Pancreas (tissue), 10 donors: ENCODE measurements at places on chromosomes 2 and 18. TPM values are rescaled to one million over a fixed set of nuclear protein-coding genes. Genes with fewer than 3 reads are reported as not detected.

DNA sequence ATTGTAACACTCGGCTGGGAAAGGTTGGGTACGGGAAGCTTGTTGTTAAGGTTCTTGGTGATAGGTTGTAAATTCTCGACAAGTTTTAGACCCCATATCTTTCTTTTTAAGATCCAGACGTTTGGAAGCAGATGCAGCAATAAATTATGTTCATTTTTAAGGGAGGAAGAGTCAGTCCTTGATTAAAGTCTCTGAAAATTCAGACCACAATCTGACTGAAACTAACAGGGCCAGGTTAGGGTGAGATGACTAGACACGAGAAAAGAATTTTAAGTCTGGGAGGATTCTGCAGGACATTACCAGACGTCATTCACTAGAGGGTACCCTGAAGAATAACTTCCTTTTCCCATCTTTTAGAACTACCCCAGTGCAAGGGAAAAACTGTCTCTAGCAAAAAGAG, 16.1 kb downstream of the WIPF1 start:
- no peak for DNase-seq

- DNase-seq: no peak
Observed at GRCh38 chr2:29761278-29761677, 160.1 kb downstream of the ALK start.

DNA sequence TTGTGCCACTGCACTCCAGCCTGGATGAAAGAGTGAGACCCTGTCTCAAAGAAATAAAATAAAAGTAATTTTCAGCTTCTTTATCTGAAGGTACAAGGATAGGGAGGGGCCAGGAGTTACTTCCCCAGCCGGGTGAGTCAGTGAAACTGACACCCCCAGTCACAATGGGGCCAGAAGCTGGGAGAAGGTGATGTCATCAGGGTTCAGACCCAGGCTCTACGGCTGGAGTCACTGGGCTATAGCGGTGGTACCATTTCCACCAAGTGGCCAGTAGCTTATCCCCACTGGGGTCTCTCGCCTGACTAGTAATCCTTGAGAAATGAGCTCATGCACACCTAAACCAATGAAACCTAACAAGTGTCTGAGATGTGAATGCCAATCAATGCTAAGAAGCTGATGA, 107.9 kb downstream of the ALPK2 start:
- DNase-seq: no peak

DNA sequence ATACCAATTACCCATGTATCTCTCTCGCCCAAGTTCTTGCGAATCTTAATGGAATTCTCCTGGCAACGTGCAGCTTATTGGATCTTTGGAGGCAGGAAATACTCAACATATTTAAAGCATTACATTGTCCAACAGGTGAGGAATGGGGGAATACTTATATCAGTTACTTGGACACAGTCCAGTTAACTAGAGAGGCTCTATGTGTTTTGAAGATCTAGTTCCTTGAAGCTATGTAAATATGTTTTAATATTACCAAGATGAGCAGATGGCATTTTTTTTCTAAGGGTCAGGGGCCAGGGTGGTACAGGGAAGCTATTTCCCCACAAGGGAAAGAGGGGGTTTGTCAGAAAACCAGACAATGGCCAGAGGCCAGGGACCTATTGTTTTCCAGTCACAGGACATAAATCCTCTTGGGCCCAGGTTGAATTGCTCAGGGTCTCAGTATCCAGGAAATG, 26.8 kb upstream of the MC5R start:
- no peak for DNase-seq

- DNase-seq: no peak
Observed at GRCh38 chr2:215529271-215529670, 93.4 kb upstream of the FN1 start.

DNA sequence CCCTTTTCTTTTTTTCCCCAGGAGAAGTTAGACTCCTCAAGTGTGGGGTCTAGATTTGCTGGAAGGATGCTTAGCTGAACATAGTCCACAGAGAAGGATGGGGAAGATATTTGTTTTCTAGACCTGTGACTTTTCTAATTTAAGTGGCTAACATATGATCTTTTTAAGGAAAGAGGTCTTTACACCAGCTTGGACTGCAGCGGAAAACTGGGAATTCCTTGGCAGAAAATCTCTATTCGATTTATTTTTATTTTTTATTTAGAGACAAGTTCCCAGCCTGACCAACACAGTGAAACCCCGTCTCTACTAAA, 148.4 kb downstream of the MYCN start:
- no peak for DNase-seq

DNA sequence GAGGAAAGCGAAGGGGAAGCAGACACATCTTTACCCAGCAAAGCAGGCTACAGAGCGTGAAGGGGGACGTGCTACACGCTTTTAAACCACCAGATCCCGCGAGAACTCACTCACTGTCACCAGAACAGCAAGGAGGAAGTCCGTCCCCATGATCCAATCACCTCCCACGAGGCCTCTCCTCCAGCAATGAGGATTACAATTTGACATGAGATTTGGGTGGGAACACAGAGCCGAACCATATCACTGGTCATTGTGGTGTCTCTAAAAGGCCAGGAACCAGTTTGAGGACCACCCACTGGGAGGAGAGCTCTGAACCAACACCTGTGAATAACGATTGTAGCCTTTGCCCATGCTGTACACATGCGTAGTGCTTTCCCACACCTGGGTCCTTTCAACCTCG, 116.6 kb upstream of the FAM136A start:
- DNase-seq: no peak

- DNase-seq: no peak
Observed at GRCh38 chr2:15633971-15634346, 42.3 kb downstream of the DDX1 start.

DNA sequence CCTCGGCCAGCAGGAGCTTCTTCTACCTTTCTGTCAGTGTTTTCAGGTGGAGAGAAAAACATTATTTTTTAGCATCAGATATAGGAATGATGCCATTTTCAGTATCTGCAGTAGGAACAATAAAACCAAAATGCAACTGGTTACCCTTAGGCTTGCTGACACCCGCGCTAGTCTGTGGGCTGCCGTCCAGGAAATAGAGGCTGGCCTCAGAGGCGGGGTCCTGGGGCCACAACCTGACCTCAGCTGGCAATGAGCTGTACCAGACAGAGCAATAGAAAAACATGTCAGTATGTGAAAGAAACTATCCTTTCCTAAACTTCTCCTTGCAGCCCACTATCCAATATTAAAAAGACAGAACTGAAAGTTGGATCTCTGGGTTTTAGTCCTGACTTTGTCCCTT, 4.6 kb upstream of the ST6GAL2 start:
- DNase-seq: no peak

GRCh38 chr2:16644221-16644925, 21.3 kb downstream of the CYRIA start:
- no peak for DNase-seq

DNA sequence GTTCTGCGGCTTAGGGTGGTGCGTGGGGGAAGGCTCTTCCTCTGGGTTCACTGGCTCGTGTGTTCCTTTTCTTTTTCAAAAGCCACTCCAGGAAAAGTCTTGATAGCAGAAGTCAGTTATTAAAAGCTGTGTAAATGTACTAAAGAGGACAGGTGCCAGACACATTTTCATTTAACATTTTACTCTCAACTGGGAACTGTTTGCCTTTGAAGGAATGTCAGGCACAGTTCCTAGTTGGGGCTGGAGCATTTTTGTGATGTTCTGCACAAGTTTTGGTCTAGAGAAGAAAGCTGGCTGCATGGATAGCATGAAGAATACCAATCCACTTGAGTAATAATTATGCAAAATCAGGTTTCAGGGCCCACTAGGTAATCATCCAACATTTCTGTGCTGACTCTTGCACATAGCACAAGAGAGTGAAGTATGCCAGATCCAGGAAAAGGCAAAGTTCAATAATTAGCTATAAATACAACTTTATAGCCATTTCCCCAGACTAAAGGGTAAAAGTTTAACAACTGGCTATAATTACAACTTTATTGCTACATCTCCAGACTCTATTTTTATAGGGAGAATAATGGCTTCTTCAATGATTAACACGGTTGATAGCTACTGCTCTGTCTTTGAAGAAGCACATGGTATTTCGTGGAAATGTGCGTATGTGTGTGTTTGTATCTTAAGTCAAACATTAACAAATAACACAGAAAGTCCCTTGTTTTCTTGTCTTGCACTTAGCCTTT, 16.2 kb downstream of the SCYGR8 start:
- peak; percentile 20 for DNase-seq

DNA sequence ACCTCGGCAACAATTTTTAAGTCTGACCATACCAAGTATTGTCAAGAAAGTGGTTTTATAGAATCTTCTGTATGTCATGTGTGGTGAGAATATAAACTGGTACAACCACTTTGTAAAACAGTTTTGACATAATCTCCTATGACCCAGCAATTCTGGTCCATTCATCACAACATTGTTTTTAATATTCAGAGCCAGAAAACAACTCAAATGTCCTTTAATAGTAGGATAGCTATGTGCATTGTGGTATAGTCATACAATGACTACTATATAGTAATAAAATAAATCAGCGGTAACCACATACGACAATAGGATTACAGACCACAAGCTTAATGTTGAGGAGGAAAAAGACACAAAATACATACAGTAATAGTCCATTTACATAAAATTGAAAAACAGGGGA, 175.2 kb upstream of the SPATS2L start:
- no peak for DNase-seq

DNA sequence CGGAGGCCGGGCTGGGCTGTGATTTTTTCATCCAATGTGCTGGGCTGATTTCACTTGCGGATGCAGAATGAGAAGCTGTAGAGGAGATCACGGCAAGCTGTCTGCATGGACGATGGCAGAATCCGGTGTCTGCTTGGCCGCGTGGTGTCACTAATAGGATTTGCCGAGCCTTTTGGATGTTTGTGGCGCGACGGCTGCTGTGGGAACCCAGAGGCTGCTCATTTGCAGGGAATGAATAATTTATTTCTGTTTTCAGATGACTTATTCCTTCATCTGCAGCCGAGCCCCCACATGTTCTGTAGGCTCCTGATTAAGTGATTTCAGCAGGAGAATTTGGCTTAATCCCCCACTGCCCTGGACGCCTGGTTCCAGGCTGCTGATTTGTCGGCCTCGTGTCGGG, 62.6 kb downstream of the ODC1 start:
- no peak for DNase-seq

GRCh38 chr2:235611349-235611748, 117.5 kb downstream of the AGAP1 start:
- DNase-seq: no peak

DNA sequence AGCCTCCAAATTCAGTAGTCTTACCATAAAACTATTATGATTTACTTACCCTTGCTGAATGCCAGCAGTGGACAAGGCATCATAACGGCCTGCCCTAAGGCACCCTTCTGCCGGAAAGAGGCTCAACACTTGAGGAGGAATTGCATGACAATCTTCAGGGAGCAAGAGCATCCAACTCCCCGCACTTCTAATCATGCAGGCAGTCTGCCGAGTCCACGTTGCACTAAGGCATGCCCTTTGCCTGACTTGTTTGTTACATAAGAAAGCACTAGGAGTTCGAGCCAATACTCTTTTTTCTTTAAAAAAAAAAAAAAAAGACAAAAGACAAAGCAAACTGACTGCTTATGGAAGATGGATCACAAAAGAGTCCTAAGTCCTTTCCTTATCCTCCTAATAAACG, 17.9 kb upstream of the SPTBN1 start:
- DNase-seq: no peak

GRCh38 chr18:48455555-48456478, 46.6 kb upstream of the ZBTB7C start:
- no peak for DNase-seq

DNA sequence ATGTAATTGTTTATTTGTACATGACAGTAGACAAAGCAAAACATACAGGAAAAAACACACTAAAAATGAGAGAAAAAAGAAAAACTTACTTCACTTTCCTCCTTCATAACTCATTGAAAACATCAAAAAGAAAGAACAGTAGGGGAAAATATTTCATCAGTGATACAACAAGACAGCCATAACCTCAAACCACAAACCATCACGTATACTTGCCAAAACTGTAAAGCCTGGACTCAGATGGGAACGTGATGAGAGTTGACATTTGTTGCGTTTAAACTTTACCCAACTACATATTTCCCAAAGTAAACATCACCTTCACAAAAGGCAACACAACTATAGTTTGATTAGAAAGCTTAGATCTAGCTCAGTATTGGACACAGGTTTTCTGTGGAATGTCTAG, 278.2 kb upstream of the COL3A1 start:
- no peak for DNase-seq

GRCh38 chr2:47525167-47525566, 122.2 kb downstream of the MSH2 start:
- no peak for DNase-seq

Gene ALLC
- not detected for total RNA-seq

Gene CD28
- 0.21 TPM for total RNA-seq

Gene NEU4
- not detected for total RNA-seq

Gene PPP1R1C
- 0.20 TPM for total RNA-seq

Gene GREB1
- total RNA-seq: 16.1 TPM

Gene SLC4A3
- total RNA-seq: 3.3 TPM

Gene KIF5C
- 4.0 TPM for total RNA-seq

Gene CDK15
- total RNA-seq: 0.31 TPM

Gene RESP18
- not detected for total RNA-seq

Gene RTP5
- total RNA-seq: not detected

Gene MYO7B
- 0.22 TPM for total RNA-seq

Gene L3MBTL4
- total RNA-seq: 9.8 TPM

Gene G6PC2
- total RNA-seq: 21.1 TPM
